ENCODE measurements at places on chromosomes 11 and 22.
A peak's percentile ranks its signal among the peaks of the same experiment; 100 is the strongest.

- no peak for DNase-seq
Measured at GRCh38 chr11:65541093-65541982, 16.5 kb downstream of the SCYL1 start.

DNA sequence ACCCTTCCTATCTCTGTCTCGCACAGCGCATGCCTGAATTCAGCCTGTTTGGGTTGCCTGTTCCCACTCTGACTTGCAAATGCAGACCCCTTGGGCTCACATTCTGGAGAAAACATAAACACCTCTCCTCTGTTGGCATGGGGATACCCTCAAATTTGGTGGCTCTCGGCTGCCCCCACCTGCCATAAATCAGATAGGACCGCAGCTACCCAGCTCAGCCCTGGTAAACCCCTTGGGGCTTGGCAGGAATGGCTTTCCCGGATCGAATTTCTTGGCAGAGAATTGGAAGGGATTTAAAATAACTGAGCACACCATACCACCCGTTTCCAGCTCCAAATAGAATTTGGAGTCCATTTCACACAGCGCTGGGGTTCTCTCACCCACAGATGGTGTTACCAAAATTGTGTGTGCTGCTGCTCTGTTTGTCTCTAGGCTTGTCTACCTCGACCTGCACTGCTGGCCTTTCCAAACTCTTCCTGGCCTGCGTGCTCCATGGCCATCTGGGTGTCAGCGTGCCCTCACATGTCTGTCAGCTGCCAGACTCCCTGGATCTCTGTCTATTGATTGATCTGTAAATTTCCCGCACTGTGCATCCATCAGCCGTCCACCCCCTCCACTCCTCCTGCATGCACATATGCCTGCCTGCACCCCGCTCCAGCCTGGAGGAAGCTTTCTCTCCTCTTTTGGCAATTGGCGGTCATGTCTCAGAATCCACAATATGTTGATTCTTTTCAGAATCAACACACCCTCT lies 134.0 kb downstream of the NTM start:
- DNase-seq = no peak

GRCh38 chr22:20584029-20584871 lies 76.8 kb downstream of the MED15 start:
- no peak for DNase-seq

DNA sequence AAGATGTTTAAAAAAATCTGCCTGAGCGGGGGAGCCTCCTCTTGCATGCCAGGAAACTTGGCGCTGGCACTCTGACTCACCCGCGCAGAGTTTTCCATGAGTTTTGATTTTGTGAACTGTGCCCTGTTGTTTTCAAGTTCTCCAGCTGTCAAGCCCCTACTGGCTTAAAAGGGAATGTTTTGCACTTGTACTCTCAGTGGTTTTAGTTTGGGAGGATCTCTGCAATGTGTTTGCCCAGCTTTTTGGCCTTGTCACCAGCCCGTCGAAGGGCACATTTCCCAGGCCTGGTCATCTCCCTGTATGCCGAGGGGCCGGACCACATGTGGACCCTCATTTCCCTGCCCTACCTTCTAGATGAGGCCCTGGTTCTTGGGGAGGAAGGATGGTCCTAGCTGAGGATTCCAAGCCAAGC lies 12.2 kb downstream of the MRGPRF start:
- peak; percentile 13 for DNase-seq

GRCh38 chr22:43698403-43698802 lies 113.7 kb downstream of the EFCAB6 start:
- DNase-seq = no peak

DNA sequence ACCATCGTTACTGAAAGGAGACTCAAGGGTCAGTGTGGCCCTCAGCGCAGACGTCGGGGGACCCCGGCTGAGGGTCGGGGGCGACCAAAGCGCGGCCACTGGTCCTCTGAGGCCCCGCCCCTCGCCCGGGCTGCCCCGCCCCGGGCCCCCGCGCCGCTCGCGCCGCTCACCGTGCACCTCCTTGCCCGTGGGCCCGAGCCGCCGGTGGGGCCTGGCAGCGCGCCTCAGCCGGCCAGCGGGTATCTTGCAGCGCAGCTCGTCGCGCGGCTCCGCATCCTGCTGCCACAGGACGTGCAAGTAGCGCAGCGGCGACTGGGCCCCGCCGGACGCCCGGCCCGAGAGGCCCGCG lies 419 bp downstream of the ANKRD54 start:
- no peak for DNase-seq

- no peak for DNase-seq
Measured at GRCh38 chr11:16292167-16292859, 64.0 kb downstream of the SOX6 start.

GRCh38 chr11:92409355-92409754 lies 184.7 kb downstream of the FAT3 start:
- no peak for DNase-seq

DNA sequence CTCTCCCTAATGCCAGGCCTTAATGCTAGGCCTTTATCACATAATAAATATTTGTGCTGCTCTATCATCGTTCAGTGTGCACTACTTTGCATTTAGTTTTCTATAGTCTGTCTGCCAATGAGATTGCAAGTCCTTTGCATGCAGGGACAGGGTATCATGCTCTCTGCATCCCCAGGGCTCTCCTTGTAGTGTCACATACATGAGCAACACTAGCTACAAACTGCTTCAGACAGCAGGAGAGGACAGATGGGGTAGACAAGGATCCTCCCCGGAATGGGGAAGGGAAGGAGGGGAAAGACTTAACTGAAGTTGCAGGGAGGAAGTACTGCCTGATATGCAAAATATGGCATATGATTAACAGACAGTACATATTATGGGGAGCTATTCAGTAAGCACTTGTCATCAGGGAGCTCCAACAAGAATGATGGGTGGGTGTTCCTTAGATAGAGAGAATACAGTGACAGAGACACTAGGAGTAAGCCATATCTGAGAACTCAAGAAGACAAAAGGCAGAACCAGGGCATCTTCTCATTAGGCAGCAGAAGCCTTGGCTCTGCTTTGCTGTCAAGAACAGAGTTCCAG lies 42.8 kb downstream of the ZNF202 start:
- DNase-seq = no peak

DNA sequence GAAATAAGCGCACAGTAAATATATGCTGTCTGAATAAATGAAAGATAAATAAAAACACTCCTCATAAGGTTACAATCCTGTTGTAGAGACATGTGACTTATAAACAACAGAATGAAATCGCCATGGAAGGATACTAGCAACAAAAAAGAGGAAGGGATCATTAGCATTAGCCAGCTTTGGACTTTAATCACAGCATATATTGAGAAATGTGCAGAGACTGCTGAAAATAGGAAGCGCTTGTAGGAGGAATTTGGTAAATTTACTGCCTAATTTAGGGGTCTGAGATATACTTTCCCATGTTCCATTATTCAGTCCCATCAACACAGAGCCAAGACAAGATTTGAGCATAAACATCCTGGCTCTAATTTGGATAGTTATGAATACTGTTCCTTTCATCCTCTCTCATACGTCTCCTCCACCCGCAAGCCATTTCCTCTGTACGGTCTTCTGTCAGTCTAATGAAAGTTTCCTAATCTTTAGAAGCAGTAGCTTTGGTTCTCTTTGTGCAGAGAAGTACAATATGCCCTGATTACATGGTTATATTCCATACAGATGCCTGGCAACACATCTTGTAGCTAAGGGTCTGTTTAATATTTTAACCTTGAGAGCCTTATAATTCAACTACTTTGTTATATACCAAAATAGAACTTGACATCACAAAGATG lies 37.1 kb upstream of the AKIP1 start:
- DNase-seq = no peak

DNA sequence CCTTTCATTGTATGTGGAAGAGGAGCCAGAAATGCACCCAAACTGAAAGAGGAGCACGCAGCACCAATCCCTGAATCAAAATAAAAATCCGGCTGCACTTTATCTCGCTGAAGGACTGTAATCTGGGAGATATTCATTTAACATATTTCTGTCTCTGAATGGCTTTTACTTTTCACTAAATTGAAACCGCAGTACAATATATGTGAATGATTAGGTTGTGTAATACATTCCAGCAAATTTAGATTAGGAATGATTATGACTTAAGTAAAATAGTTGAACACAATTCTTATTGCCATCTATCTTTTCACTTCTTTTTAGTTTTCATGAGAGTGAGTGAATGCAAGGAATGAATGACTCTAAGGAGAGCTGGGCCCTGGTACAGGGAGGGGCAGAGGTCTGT lies 232.1 kb downstream of the ST3GAL4 start:
- DNase-seq = no peak
